ENCODE measurements at places on chromosomes 13 and 19.

DNA sequence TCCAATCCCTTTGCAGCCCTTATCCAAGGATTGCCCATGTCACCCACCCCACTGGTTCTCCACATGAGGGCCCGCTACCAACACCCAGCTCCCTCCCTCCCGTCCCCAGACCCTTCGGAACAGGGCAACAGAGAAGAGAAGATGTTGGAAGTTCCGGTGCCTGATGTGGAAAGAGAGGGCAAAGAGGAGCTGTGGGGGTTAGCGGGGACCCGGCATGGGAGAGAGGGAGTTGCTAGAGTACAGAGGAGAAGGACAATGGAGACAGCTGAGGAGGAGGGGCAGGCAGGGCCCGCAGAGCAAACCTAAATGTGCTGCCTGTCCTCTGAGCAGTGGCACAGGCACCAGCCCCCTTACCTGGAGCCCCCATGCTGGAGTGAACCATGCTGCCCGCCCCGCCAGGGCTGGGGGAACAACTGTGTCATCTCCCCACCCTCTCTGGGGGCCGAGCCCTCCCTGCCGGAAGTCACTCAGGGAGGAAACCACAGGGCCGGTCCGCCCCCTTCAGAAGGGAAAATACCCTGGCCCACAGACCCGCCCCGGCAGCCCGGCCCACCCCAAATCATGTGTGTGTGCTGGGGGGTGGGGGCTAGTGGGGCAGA lies at the start of gene POU2F2:
TSS of gene POU2F2 (minus strand) at position 417 of the 599 bp plus-strand sequence. CDS start at position 382, 35 bp downstream.
- no peak for DNase-seq

DNA sequence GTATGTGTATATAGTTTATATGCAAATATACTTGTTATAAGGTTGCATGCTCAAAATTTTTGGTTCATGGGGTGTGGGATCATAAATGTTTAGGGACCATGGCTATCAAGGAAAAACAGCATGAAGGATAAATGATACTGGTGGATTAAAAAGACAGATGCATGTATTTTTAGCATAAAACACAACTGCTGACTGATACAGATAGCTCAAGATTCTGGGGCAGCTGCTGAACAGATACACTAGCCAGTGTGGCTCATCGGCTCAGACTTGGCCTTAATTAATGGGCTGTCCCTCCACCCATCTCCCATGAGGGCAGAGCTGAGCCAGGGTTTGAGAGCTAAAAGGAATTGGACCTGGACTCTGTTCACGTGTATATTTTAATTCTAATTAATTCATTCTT lies 11.4 kb downstream of the ALOX5AP start:
- no peak for DNase-seq

- no peak for DNase-seq
Measured at GRCh38 chr19:1181606-1182005, 7.5 kb upstream of the SBNO2 start.

DNA sequence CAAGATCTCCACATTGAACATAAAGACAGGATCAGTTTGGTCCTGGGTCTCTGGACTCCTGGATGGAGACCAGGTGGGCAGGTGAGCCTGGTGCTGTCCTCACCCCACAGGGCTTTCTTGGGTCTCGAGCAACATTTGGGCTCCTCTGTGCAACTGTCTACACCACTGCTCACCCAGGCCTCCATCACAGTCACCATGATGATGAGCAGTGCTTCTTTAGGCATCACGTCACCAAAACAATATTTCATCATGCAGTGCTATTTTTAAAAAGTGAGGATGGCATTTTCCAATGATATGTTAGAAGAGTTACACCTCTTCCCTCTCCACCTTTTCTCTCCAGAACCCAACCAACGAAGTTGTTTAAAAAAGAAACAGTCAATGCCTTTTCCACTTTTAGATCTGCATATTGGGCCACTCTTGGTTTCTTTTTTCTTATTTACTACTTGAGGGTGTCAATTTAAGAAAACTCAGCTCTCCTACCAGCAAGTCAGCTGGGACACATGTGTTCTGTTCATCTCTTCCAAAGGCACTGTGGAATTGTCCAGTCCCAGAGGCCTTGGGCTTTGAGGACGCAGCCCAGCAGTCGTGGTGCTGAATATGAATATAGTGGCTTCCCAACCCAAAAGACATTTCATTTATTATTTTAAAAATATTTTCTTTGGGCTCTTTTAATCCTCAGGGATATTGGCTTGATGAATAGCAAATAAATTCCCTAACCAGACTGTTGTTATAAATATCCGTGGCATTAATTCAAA lies 405.7 kb downstream of the KCNRG start:
- DNase-seq: no peak

GRCh38 chr19:9039728-9040127 lies 29.5 kb upstream of the MUC16 start:
- DNase-seq: no peak

DNA sequence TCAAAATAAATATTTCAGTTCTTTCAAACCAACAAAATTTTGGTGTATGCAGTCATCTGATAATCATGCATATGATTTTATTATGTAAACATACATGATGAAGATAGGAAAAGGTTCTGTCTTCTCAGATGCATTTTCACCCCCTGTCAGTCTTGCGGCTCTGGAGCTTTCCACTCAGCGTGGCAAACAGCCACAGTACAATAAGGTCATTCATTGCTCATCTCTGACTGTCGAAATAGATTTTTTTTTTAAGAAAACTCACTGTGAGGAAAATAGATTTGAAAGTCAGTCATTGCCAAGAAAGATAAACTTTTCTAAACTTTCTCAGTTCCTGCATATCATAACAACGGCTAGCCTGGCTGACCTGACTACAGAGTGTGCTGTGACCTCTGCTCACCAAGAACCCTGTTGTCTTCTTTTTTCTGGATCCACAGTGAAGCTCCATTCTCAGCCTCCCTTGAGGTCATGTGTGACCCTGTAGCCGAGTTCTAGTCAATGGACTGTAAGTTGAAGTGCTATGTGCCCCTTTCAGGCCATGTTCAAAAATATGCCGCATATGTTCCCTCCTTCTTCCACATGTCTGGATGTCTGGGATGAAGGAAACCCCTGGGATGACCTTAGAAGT lies 519.6 kb downstream of the KLF5 start:
- DNase-seq: peak; percentile 37

DNA sequence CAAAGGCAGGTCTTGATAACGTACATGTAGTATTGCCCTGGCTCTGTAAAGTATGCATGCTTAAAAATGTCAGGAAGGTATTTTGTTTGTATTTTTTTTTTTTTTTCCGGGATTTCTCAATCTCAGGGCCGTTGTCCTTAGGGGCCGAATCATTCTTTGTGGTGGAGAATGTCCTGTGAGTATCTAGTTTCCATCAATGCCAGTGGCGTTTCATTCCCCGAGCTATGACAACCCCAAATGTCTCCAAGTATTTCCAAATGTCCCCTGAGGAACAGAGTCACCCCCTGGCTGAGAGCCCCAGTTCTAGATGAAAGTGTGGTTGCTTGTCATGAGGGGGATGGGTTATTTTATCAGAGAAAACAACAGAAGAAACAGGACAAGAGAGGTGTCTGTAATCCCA lies 68.7 kb downstream of the ACSBG2 start:
- DNase-seq: no peak

- DNase-seq: no peak
Measured at GRCh38 chr19:38204728-38205127, 19.3 kb downstream of the DPF1 start.

DNA sequence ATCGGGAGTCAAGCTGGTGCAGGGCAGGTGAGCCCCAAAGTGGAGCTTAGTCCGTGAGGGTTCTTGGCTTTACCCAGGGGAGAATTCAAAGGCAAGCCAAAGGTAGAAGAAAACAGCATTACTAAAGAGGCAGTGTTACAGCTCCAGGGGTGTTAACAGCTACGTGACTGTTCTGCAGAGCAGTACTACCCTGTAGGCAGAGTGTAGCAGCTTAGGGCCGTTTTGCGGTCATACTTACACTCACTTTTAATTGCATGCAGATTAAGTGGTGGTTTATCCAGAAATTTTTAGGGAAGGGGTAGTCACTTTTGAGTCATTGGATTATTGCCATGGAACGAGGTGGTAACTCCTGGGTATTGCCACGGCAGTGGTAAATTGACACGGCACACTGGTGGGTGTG lies 482.2 kb downstream of the SLITRK5 start:
- no peak for DNase-seq

DNA sequence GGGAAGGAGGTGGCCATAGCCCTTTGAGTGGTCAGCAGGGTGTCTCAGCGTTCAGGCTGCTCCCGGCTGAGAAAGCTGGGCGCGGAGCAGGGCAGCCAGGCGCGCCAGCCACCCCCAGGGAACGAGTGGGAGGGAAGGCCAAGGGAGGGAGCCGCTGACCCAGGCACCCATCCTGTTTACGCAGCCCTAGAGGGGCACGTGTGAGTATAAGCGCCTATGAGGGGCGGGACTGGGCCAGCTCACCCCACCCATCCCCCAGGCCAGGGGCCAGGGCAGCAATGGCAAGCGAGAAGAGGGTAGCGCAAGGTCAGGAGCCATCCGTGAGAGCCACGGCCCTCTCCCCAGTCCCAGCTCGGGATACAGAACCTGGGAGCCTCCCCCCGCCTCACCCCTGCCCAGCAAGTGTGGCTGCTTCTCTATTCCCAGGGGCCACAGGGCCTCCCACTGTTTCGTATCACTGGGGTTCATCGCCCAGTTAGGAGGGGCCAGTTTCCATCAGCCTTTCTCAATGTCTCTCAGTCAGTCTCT lies 897 bp upstream of the DMKN start:
- DNase-seq: no peak

- no peak for DNase-seq
Measured at GRCh38 chr13:57824121-57824520, 192.6 kb downstream of the PCDH17 start.

Measured in fibroblast of lung (primary cell).